ENCODE measurements at places on chromosomes 6 and 20.

DNA sequence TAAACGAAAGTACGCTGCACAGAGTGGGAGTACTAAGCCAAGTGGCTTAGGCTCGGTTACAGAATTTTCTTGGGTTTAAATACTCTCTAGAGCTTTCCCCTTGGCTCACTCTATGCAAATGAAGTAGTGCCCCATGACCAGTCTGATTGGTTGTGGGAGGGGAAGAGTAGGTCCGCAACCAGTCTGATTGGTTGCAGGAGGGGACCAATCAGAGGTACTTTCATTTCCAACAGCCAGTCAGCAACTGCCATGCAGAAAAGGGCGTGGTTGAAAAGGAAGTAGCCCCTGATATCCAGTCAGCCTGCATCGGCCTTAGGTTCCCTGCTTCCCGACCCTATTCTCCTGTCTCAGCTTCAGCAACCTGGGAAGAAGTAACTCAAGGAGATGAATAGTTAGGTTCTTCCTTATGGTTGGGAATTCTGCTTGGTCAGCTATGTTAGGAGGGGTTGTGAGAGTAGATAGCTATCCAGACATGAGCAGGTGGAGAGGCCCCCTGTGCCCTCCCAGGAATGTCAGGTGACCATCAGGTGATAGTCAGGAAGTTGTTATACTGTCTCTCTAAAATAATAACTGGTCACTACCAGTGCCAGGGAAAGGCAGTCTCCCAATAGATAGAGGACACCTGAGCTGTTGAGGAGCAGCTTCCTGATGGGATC, 57.4 kb downstream of the FARS2 start:
- DNase-seq: no peak

- no peak for DNase-seq
Observed at GRCh38 chr6:143429970-143430369, 20.5 kb downstream of the ADAT2 start.

- no peak for DNase-seq
Observed at GRCh38 chr6:121302882-121303281, 31.4 kb downstream of the TBC1D32 start.

GRCh38 chr6:13217206-13217905, 111.0 kb downstream of the TBC1D7 start:
- no peak for DNase-seq

GRCh38 chr20:64162239-64162910, 1.9 kb upstream of the MYT1 start:
- DNase-seq: no peak

- peak; percentile 53 for DNase-seq
Observed at GRCh38 chr6:34236131-34236442, 586 bp upstream of the HMGA1 start.

DNA sequence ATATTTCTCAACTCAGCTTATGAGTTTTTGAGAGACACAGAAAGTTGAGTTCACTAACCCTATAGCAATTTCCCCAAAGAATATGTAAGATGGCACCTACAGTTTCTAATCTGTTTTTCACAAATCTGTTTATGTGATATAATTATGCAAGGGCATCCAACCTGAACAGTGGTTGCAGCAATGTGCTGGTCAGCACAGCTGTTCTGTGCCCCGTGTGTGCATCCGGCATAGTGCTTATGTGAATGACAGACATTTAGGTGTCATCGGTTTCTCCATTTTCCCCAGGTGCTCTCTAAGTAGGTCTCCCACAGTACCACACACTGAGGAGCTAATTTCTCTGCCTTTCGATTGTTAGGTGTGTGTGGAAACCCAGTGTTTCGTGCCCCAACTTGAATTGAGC, 7.7 kb upstream of the BACH2 start:
- no peak for DNase-seq

DNA sequence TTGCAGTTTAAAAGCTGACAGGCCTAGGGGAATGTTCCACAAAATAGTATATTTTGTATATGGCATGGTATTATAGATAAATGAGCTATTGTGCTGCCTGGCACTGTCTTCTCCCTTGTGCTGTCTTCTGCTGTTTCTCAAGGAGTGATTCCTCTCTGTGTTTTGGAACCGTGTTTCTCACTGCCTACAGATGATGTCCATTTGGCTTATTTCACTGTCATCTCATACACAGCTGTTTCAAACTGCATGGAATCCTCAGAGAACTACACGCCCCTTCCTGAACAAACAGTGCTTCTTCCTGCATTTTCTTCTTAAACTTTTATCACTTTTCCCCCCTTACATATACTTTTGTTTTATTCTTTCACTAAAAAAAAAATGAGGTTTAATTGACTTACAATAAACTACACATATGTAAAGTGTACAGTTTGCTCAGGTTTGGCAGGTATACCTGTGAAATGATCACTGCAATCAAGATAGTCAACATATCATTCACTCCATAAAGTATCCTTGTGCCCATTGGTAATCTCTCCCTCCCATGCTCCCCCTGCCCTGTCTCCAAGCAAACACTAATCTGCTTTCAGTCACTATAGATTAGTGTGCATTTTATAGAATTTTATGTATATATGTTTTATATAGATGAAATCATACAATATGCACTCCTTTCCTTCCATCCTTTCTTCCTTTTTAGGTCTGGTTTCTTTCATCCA, 43.0 kb downstream of the CBFA2T2 start:
- peak; percentile 20 for DNase-seq

- DNase-seq: peak; percentile 73
Observed at GRCh38 chr6:23091795-23092194, 522.4 kb downstream of the HDGFL1 start.
